Sciatic nerve (tissue), 2 donors: ENCODE measurements at places on chromosomes 2 and 18. TPM values are rescaled to one million over a fixed set of nuclear protein-coding genes. Genes with fewer than 3 reads are reported as not detected.

GRCh38 chr2:14677039-14677438 lies 44.5 kb downstream of the LRATD1 start:
- DNase-seq = no peak

DNA sequence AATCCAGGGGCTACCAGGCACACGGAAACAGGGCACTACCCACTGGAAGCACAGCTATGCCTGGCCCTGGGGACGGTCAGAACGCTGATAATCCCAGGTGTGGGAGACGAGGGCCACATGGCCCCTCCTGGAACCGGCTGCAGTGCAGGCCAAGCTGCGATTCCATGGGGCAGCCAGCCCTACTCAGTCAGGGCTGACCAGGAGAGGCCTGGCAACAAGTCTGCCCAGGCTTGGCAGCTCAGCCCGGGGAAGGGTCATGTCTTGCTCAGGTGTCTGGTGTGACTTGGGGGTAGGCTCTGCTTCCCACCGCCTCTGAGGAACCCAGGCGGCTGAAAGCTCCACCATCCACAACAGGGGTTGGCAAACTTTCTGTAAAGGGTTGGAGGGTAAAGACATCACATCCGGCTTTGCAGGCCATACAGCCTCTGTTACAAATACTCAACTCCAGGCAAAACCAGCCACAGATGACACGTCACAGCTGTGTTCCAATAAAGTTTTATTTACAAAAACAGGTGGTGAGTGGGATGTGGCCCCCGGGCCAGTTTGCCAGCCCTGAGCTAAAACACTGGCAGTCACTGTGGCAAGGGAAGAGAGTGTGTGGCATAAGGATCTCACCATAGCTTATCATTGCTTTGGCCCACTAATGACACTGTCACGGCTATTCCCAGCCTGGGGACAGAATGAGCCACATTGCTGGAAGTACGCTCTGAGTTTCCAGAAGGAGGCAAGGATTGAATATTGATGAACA lies 85.2 kb downstream of the NDUFA10 start:
- DNase-seq = peak; percentile 17

The CAVIN2 gene
- total RNA-seq = 71.1 TPM

The YWHAQ gene
- 209 TPM for total RNA-seq

The AQP12A gene
- not detected for total RNA-seq

DNA sequence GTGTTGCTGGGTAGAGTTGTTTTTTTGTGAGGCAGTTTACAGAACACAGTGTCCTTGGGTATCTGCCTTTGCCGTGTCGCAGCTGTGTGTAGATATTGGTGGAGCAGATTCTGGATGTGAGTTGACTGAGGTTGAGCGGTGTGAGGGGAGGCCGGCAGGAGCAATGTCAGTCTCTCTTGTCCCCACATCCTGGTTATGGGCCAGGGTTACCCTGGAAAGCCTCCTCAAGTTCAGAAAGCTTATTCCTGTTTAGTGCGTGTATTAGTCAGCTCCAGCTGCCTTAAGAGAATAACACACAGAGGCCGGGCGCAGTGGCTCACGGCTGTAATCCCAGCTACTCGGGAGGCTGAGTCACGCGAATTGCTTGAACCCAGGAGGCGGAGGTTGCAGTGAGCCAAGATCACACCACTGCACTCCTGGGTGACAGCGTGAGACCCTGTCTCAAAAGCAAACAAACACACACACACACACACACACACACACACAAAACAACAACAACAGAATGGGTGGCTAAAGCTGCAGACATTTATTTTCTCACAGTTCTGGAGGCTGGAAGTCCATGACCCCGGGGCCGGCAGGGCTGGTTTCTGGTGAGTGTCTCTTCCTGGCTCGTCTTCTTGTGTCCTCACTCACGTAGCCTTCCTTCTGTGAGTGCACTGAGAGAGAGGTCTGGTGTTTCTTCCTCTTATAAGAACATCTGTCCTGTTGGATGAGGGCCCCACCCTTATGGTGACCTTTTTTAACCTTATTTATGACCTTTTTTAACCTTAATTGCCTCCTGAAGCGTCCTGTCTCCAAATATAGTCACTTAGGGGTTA lies 5.1 kb downstream of the NCK2 start:
- DNase-seq = no peak

DNA sequence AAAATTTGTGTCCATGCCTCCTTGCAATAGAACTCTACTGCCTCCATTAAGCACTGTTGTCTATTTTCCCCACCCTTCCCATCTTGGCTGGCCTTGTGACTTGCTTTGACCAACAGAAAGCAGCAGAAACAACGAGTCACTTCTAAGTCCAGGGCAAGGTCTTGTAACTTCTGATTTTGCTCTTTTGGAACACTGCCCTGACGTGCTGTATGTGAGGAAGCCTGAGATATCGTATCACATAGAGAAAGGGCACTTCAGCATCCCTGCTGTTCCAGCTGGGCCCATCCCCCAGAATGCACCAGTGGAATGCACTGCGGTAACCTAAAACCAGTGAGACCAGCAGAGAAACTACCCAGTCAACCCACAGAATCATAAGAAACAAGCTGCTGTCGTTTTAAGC lies 28.1 kb downstream of the NCKAP1 start:
- DNase-seq = no peak

DNA sequence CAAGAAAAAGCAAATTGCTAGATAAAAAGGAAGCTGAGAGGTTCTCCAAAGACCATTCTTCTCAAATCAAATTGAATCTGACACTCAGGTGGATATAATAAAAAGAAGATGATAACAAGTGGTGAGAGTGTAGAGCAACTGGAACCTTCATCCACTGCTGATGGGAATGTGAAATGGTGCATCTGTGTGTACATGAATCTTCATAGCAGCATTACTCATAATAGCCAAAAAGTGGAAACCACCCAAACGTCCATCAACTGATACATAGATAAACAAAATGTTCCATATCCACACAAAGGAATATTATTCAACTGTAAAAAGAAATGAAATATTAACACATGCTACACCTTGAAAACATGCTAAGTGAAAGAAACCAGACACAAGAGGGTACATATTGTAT lies 357.2 kb upstream of the EPHA4 start:
- DNase-seq = no peak
